ENCODE measurements at places on chromosomes 16 and 17.

DNA sequence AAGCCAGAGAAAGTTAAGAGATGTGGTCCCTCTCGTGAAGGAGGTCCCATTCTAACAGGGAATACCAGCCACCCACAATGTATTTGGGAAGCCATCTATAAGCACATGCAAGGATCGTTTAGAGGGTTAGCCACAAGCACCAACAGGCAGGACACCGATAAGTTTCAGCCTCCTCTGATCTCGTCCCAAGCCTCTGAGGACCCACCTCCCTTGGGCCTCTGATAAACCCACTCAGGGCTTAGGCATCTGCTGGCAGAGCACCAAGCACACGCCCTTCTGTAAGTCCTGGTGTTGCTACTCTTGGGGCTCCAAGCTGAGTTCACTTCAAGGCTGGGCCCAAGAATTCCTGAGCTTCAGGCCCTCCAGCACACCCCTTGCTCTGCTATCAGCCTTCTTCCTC lies 5.4 kb upstream of the PNPO start:
- no peak for DNase-seq

- no peak for DNase-seq
Measured at GRCh38 chr17:4586043-4586442, 1.7 kb downstream of the SMTNL2 start.

DNA sequence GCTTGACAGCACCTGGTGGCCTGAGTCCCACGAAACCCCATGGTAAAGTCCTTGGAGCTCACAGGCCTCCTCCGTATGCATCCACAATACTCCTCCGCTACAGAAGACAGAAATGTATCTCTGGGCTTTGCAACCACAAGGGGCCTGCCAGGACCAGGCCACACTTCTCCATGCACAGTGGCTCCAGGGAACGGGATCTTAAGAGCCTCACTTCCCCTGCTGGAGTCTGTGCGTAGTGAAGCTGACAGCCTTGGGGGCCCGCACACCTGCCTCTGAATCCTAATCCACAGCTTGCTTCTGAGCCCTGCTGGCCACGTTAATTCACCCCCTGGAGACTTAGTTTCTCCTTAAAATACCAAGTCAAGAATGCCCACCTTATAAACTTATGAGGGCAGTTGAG lies 125.7 kb downstream of the COPRS start:
- no peak for DNase-seq

DNA sequence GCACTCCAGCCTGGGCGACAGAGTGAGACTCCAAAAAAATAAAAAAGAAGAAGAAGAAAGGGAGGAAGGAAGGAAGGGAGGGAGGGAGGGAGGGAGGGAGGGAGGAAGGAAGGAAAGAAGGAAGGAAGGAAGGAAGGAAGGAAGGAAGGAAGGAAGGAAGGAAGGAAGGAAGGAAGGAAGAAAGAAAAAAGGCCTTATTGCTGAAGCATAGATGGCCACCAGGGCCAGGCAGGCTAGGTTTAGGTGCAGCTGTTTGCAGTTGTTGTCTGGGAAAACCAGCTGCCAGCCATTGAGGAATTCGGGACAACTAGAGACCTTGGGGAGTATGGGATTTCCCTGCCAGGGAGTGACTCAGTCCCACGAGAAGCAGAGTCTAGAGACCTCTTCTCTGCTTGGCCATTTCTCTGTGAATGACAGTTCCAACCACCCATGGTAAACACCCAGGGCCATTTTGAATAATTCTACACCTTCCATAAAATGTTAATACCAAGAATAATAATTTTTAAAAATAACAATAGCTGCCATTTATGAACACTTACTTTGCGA lies 31.0 kb downstream of the SCNN1B start:
- DNase-seq, result no peak

DNA sequence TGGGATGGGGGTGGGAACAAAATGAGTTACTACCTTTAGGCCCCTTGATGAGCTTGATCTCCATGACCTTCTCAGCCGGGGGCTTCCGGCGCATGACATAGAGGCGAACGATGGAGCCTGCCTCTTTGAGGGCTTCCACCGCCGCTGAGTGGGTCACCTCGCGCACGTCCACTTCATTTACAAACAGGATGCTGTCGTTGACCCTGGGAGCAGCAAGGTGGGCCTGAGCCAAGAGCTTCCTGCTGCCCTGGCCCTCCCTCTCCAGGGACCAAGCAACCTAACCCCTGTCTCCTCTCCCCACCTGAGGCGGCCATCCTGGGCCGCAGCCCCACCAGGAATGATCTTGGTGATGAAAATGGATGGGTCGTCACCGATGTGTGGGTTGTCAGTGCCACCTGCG lies 16.2 kb downstream of the DLG4 start:
- no peak for DNase-seq

GRCh38 chr16:85176541-85177447 lies 64.5 kb upstream of the CIBAR2 start:
- no peak for DNase-seq

- peak; percentile 47 for DNase-seq
Measured at GRCh38 chr17:44878627-44879221, 20.5 kb downstream of the EFTUD2 start.

DNA sequence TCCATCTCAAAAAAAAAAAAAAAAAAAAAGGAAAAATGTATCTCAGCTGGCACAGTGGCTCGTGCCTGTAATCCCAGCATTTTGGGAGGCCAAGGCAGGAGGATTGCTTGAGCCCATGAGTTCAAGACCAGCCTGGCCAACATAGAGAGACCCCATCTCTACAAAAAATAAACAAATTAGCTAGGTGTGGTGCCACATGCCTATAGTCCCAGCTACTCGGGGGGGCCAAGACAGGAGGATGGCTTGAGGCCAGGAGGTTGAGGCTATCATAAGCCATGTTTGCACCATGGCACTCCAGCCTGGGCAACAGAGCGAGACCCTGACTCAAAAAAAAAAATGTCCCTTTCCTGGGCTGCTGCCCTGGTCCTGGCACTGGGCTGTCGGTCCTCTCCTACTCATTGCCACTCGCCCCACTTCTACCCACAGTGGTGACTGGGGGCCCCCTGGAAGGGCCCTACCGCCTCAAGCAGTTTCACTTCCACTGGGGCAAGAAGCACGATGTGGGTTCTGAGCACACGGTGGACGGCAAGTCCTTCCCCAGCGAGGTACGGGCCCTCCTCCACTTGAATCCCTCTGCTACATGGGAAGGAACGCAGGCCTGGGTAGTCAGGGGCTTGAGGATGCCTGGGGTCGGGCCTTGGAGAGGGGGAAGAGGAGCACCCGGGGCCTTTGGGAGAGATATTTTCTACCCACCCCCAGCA lies 6.1 kb downstream of the CA7 start:
- no peak for DNase-seq

DNA sequence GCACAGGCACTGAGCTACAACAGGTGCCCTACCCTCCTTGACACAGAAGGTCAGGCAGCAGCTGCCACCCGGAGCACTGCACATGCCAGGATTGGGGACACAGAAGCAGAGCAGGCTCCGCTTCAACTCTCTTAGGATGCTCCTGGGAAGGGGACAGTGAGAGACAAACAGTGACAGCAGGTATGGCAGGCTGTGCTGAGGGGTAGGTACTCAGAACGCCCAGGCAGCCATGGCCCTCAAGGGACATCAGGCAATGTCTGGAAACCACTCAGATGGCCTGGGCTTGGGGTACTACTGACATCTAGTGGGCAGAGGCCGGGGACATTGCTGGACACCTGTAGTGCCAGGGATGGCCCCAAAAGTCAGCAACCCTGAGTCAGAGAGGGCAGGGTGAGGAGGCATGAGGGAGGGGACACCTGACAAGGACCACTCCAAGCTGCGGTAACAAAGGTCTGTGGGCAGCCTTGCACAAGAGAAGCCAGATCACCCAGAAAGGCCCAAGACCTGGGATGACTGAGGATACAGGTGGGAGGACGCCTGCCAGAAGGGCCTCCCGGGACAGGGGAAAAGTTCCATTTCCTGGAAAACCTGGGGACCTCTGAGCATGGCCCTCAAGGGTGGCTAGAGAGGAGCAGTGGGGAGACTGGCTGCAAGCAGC lies 21.2 kb downstream of the PEMT start:
- DNase-seq, result no peak

- DNase-seq, result no peak
Measured at GRCh38 chr16:85718682-85719081, 29.9 kb upstream of the GINS2 start.

- peak; percentile 29 for DNase-seq
Measured at GRCh38 chr17:46929413-46929812, 6.5 kb downstream of the GOSR2 start.

DNA sequence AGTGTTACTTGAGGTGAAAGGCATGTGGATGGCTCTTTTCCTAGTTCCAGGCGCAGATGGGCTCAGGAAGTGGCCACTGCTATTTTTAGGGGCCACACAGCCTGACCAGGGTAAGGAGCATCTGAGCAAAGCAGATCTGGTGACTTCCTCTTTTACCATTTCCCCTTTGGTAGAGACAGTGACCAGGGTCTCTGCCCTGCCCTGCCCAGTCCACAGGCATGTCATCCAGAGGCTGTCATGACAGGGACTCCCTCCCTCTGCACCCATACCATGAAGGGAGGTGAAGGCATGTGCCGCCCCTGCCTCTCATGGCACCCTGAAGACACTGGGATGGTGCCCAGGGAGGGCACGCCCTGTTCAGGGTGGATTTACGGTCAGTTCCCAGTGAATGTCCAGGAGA lies 2.2 kb downstream of the PLA2G15 start:
- no peak for DNase-seq

- DNase-seq, result no peak
Measured at GRCh38 chr17:43591779-43592562, 45.8 kb upstream of the ETV4 start.

- no peak for DNase-seq
Measured at GRCh38 chr17:39284685-39285084, 58.9 kb upstream of the STAC2 start.

DNA sequence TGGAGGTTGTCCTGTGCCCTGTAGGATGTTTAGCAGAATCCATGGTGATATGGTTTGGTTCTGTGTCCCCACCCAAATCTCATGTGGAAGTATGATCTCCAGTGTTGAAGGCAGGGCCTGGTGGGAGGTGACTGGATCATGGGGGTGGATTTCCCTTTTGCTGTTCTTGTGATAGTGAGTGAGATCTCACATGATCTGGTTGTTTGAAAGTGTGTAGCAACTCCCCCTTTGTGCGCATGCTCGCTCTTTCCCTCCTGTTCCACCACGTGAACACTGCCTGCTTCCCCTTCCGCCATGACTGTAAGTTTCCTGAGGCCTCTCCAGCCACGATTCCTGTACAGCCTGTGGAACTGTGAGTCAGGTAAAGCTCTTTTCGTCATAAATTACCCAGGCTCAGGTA lies 61.9 kb downstream of the ARHGAP17 start:
- DNase-seq, result no peak

DNA sequence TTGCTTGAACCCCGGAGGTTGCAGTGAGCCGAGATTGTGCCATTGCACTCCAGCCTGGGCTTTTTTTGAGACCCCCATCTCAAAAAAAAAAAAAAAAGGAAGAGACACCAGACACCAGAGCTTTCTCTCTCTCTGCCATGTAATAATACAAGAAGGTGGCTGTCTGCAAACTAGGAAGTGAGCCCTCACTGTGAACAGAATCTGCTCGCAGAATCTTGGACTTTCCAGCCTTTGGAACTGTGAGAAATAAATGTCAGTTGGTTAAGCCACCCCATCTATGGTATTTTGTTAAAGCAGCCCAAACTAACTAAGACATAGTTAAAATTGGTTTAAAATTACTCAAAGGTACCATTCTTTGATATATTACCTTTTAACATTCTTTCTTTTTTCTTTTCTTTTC lies 10.1 kb upstream of the STX1B start:
- no peak for DNase-seq

DNA sequence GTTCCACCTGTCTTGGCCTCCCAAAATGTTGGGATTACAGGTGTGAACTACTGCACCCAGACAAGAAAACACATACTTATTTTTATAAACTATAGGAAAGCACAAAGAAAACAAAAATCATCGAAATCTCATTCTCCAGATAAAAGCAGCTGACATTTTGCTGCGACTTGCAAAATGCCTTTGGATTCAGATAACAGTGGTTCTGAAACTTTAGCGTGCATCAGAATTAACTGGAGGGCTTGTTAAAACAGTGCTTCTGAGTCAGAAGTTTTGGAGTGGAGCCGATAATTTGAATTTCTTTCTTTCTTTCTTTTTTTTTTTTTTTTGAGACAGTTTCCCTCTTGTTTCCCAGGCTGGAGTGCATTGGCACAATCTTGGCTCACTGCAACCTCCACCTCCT lies 17.7 kb upstream of the GJD3 start:
- DNase-seq, result no peak

DNA sequence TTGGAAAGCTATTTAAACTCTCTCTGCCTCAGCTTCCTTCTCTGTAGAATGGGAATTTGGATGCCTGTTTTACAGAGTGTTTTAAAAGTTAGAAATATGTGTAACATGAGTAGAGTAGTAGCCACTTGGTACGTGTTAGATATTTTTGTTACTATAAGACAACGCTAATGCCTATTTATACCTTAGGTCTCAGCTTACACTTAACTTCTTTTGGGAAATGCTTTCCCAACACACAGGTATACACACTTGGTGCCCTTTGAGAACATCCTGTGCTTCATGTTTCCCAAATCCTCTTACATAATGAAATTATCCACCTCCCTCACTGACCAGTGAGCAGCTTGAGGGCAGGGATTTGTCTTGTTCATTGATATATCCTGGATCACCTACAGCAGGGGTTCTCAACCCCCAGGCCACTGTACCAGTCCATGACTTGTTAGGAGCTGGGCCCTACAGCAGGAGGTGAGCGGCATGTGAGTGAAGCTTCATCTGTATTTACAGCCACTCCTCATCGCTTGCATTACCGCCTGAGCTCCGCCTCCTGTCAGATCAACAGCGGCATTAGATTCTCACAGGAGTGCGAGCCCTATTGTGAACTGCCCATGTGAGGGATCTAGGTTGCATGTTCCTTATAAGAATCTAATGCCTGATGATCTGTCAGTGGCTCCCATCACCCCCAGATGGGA lies 33.5 kb downstream of the ARSG start:
- no peak for DNase-seq

DNA sequence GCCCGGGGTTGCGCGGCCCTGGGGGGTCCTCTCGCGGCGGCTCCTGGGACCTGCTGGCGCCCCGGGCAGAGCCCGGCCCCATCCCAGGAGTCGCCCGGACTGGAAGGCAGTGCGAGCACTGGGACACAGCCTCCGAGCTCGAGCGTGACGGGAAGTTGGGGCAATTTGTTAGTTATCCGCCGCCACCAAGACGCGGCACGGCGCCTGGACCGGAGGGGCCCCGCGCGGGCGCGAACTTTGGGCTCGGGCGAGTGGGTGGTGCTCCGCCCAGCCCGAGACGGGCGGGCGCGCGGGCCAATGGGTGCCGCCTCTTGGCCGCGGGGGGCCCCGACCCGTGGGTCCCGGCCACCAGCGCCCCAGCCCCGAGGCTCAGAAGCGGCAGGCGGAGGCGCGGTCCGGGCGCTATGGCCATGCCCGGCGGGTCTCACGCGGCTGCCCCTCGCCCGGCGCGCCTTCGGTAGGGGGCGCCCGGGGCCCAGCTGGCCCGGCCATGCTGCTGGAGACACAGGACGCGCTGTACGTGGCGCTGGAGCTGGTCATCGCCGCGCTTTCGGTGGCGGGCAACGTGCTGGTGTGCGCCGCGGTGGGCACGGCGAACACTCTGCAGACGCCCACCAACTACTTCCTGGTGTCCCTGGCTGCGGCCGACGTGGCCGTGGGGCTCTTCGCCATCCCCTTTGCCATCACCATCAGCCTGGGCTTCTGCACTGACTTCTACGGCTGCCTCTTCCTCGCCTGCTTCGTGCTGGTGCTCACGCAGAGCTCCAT lies at the start of gene ADORA2B:
Gene ADORA2B (plus strand): TSS at position 372 of the 768 bp plus-strand sequence. CDS start 119 bp downstream, at position 491.
- DNase-seq, result no peak
